ENCODE measurements at places on chromosomes 13 and 19. TPM values are rescaled to one million over a fixed set of nuclear protein-coding genes. Genes with fewer than 3 reads are reported as not detected.

The PSG1 gene
- total RNA-seq, result under 0.01 TPM

The ZNF610 gene
- 3.7 TPM for total RNA-seq

The PSG3 gene
- total RNA-seq, result not detected

The ZNF432 gene
- 6.5 TPM for total RNA-seq

The HOOK2 gene
- 12.1 TPM for total RNA-seq

All from dermis blood vessel endothelial cell (primary cell).